ENCODE measurements at places on chromosomes 11 and 22.

DNA sequence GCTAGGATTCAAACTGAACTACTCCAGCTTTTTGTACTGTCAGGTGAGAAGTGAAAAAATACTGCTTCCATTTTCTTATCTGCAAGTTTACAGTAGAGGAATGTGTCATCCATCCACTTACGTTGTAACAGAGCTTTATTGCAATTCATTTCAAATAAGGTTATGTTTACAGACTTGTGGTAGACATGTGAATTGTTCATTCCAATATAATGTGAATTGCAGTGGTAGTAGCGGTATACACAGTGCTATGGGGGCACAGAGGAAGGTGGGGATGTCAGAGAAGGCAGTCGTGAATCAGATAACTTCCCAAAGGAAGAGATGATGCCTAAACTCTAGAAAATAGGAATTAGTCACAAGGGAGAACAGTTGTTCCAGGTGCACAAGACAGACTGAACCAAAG, 42.5 kb downstream of the CEP57 start:
- no peak for DNase-seq

DNA sequence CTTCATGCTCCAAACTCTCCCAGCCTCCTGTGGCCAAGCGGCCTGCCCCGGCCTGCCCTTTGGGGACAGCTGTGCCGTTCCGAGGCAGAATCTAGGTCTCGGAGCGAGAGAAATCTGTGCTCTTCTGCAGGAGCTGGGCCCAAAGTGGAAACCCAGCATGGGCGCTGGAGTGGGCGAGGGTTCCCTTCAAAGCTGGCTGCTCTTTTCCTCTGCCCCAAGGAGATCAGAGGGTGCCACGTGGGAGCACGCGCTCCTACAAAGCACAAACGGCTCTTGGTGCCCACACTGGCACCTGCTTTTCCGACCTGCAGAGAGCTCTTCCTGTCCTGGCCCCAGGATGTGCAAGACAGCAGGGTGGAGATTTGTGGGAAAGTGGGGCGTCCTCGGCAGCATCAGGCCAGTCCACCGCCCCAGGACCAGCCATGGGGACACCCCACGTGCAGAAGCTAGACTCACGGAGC, 6.9 kb downstream of the OSBPL5 start:
- DNase-seq, result no peak

DNA sequence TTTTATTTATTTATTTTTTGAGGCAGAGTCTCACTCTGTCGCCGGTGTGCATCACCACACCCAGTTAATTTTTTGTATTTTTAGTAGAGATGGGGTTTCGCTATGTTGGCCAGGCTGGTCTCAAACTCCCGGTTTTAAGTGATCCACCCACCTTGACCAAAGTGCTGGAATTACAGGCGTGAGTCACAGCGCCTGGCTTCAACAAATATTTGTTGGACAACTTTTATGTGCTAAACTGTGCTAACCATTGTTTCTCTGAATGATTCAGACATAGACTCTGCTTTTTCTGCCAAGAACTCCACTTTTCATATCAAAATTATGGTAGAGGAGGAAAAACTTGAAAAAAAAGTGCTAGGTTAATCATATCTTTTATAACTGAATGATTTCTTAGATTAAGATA, 36.3 kb downstream of the MMP7 start:
- DNase-seq, result no peak

- DNase-seq, result no peak
Measured at GRCh38 chr22:44538051-44538450, 40.0 kb upstream of the RTL6 start.

GRCh38 chr11:2584434-2584811, 115.4 kb downstream of the KCNQ1OT1 start:
- DNase-seq, result no peak

- no peak for DNase-seq
Measured at GRCh38 chr22:17810570-17811116, 36.4 kb upstream of the BID start.

DNA sequence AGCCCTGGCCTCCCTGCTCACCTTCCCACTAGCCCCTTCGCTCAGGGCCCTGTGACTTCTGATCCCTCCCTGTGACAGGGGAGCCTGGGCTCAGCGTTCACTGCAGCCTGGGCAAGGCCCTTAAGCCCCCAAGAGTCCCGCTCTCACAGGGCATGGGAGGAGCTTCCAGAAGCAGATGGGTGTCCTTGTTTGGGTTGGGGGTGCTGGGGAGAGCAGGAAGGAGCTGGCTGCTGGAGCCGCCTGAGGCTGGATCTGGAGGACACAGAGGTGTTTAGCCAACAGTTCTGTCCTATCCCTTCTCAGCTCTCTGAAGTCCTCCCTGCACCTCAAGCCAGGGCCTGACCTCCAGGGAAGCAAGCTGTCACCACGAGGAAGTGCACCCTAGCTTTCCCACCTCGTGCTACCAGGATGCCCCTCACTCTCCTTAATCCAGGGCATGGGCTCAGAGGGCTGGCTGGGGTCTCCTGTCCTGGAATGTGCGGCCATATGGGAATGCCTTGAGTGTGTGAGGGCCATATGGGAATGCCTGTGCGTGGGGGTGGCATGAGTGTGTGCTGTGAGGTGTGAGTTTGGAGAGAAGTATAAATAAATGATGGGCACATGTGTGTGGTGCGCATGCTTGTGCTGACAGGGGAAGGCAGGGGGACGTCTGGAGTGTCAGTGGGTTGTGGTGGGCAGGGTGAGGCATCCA, 25.0 kb upstream of the TUB start:
- no peak for DNase-seq

GRCh38 chr11:69316956-69317355, 23.0 kb downstream of the MYEOV start:
- DNase-seq, result no peak

DNA sequence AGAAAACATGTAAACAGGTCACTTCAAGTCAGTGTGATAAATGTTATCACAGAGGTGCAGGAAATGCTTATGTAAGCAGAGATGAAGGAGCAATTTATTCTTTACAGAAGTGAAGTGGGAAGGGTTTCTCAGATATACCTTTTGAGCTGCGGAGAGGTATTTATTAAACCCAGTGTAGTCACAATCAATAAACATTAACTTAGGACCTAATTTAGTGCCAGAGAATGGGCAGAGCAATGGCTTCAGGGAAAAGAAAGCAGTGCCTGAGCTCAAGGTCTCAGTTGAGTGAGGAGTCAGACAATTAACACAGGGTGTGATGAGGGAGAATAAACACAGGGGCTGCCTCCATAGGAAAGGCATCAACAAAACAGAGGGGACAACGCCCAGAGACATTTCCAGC, 1.9 kb downstream of the MS4A5 start:
- DNase-seq, result no peak

GRCh38 chr22:46432164-46433068, 96.9 kb downstream of the TRMU start:
- no peak for DNase-seq

DNA sequence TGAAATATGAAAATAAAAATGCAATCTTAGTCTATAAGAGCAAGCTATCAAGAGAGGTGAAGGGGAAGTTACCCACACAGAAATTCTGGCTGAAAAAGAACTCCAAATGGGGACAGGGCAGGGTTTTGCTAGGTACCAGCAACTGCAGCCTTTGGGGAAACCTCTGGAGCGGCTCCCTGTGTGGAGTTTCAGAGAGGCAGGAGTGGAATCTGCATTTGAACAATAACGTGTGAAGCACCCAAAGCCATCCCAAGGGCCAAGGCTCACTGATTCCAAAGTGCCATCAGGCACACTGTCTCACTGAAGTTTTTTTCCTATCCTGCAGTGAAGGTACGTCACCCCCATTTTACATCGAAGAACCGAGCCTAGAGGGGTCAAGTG, 87.8 kb downstream of the KCNC1 start:
- DNase-seq, result no peak

DNA sequence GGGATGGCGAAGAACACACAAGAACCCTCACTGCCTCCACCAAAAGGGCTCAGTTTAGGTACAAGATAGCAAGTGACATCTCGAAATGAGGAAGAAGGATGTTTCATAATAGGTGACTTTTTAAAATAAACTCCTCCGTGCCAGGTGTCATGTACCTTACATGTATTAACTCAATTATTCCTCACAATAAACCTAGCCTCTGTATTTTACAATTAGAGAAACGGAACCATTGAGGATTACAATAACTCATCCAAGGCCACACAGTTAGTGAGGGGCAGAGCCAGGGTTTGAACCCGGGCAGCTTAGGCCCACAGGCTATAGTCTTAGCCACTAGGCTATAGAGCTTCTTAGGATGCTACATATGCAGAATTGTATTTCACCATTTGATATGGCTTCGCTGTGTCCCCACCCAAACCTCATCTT, 965 bp upstream of the PAMR1 start:
- no peak for DNase-seq

GRCh38 chr22:32729412-32729811, 72.1 kb upstream of the TIMP3 start:
- no peak for DNase-seq
